ENCODE measurements at places on chromosomes 7 and 10.

GRCh38 chr7:151883857-151884256 lies 6.9 kb upstream of the PRKAG2 start:
- no peak for ATAC-seq

GRCh38 chr7:97859606-97860204 lies 12.5 kb downstream of the ASNS start:
- ATAC-seq = no peak

DNA sequence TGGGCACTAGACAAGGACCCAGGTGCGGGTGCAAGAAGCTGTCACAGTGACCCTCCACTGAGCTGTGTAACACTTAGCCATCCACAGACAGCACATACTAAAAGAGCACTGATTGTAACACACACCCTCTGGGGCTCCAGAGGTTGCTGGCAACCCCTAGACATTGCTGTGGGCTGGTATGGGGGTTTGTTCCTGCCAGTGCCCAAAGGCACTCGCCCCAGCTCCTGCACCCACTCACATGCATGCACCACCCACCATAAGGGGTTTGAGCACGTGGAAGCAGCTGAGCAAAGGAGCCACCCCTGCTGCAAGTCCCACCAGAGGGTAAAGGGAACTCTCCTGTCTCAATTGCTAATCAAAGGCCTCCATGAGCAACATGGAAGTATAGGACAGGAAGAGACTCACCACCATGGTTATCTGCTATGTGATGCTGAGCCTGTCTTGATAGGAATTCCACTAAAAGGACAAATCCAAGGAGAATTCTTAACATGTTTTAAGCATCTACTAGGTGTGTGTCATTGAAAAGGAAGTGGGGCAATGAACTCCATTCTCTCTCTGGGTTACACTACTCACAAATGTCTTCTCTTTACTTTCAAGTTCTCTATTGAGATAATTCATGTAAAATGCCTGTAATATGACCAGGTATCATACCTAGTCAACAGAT lies 103.1 kb downstream of the GFRA1 start:
- ATAC-seq = no peak

DNA sequence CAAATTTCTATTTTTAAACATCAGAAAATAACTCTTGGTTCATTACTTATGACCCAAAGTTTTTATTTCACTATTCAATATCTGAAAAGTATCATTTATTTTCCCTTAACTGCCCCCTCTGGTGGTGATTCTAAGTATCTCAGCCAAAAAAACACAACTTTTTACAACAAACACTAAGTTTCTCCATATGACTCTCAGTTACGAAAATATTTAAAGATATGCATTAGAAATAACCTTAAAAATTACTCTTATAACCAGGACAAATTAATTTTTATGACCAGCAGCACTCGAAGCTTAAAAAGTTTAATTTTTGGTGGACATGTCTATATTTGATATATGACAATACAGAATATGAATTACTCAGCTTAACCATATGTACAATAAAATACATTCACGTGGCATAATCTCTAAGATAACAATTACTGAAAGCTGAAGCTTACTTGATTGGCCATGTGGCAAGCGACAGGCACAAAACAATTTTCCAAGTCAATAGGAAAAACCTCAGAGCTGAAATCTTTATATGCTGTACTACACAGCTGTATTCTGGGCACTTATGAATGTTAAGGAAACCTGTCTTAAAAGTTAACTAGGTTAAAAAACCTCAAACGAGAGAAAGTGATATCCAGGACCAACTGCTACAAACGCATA lies 2.3 kb downstream of the HNRNPA2B1 start:
- no peak for ATAC-seq
